Stimulated activated effector memory CD8-positive, alpha-beta T cell treated with anti-CD3 and anti-CD28 coated beads, Interleukin-12 subunit alpha, Interleukin-12 subunit beta, amount 100 ng/mL, for 72 hours (primary cell): ENCODE measurements at places on chromosomes 5 and 9.

DNA sequence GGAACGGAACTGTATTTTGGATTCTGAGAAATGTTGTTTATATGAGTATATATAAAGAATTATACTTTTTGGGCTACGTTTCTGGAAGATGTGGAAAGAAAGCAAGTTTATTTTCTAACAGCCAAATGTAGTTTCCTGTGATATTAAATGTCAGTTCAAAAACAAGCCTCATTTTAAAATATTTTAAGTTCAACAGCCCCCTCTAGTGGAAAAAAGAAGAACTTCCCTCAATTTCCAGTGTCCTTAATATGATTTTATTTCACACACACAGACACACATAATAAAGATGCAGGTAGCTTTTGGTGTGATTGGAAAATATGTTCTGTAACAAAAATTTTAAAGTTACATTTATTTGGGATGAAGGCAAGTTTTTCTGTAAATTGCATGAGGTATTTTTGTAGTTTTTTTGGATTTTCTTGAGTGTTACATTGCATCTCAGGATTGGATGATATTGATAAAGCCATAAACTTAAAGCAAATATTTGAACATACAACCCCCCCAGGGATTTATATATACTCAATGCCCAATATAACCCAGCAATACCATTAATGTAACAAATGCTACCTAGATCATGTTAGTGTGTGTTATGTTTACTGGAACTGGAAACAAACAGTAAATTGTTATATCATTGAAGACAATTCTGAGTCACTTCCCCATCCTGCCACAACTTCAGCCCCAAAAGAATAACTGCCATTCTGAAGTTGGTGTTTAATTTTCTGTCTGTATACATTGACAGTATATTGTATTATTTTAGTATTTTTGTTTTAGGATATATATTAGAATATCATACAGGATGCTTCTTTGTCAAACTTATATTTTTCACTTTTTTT, 54.0 kb downstream of the CCDC171 start:
- DNase-seq: no peak

- DNase-seq: no peak
Observed at GRCh38 chr5:100479079-100479688, 56.0 kb upstream of the FAM174A start.

GRCh38 chr9:105670315-105670714, 8.1 kb downstream of the TAL2 start:
- no peak for DNase-seq

- no peak for DNase-seq
Observed at GRCh38 chr5:14283139-14283538, 140.0 kb downstream of the TRIO start.

DNA sequence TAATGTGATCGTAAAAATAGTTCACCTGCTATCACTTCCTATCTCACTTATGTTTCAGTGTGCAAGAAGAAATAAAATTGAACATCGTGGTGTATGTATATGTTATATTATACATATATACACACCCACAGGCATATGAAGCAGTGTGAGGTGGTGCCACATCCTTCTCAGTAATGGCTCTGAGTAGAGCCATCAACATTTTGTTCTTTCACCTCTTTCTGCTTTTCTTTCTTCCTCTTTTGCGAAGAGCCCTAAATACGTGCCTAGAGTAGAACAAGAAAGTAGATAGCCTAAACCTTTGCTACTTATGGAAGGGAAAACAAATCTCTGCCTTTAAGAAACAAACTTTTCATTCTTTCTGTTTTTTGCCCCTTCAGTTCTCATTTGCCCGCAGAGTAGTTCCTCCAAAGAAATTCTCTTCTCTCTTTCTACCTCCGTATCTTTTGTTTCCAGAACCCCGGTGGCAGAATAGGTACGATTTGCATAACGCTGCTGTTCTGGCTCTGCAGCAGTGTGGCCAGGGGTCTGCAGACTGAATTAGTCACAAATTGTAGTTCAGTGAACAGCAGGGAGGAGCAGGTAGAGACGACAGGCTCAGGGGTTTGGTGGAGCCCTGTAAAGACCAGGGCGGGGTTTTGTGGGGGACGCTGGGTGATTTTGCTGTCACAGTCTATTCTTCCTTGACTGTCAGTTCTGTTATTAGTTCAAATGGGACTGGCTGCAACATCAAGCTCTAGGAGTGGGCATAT, 40.5 kb upstream of the PJA2 start:
- DNase-seq: no peak

DNA sequence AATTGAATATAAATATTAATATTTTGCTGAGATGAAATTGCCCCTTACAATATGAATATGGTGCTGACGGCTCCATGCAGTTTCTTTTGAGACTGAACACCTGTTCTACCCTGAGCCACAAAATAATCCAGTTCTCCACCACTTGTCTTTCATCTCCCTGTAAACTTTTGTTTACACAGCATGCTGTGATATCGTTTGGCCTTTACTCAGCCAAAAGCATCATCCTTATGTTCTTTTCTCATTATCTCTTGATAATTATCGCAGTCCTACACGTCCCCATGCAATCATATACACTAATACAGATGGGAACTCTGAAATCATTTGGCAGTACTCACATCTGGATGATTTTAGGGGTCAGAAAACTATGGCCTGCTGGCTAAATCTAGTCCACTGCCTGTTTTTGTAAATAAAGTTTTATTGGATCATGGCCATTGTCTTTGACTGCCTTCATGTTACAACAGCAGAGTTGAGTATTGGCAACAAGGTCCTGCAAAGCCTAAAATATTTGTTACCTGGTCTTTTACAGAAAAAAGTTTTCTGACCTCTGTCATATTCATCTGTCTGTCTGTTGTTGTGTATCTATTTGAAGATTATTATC, 53.3 kb downstream of the AOPEP start:
- no peak for DNase-seq

DNA sequence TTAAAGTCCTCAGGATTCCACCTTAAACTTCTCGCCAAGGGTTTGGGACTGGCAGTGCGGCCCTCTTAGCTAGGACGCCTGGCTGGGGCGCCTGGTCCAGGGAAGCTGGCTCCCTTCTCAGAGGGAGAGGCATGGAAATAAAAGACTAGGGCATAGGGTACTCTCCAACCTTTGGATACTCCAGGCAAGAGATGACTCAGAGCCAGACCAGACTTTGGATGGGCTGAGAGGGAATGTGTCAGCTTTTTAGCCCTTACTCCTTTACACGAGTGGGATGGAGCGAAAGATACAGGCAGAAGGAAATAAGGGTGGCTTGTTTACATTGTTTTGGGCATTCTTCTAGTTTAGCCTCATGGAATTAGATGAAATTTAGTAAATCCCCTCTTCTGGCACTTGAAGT, 48.2 kb downstream of the IL31RA start:
- DNase-seq: no peak

DNA sequence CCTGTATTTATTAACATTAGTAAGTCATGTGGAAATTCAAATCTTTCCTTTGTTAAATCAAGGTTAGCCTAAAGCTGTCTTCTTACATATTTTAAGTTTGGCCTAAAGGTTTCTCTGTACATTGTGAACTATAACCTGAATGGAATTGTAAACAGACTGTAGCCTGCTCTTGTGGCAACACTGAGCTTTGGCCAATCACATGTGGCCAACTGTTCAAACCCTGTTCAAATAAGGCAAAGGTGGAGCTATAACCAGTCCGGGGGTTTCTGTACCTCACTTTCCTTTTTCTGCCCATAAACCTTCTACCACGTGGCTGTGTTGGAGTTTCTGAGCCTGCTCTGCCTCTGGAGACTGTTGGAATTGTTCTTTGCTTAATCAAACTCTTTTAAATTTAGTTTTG, 3.3 kb upstream of the HAPLN1 start:
- no peak for DNase-seq

DNA sequence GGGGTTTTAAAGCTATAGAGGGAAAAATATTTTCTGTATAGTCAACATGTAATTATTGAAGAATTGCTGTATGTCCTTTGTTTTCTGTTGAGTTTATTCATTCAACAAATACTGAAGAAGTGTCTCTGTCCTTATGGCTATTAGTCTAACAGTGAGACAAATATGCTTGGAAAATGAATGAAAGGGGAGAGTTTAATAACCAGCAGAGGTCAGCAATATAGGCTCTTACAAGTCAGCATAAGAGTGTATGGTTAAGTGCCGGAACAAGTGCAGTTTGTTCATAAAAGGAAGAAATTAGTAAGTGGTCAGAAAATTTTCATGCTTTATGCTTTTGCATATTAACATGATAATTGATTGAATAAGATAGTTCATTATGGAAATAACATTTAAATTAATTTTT, 3.6 kb downstream of the SCAMP1 start:
- no peak for DNase-seq

- no peak for DNase-seq
Observed at GRCh38 chr9:761176-761792, 80.2 kb upstream of the DMRT1 start.

DNA sequence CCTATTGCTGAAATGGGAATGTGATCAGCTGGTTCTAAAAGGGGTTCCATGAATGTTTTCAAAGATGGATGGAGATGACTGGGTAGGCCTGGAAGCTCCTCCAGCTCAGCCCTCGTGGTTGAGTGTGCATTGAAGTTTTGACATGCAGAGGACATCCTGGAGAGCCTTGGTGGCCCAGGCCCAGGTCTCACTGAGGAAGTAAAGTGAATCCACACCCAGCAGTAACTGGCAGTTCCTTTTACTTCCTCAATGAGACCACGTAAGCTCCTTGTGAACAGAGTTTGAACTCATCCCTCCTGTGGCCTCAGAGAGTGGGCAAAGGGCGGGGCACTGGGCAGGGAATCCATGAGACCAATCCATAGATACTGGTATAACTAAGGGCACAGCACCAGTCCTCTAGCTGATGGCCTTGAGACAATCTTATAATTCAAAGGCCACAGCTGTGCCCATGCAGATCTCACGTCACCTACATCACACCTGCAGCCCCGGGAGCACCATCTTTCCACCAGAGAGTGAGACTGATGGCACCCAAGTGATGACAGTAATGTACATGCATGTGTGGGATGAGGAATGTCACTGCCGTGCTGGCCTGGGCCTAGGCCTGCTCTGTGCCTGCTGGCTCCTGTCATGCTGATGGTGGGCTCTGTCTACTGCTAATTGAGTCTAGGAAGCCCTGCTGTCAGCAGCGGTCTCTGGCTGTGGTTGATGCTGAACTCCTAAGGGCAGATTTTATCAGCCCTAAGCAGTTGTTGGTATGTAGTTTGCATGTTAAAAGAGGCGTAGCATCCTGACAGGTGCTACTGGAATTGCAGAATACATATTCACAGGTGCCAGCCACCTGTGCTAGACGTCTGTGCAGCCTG, 257.8 kb downstream of the FSTL4 start:
- no peak for DNase-seq

- no peak for DNase-seq
Observed at GRCh38 chr5:77957-78804, 13.8 kb upstream of the PLEKHG4B start.

GRCh38 chr9:83456226-83456625, 82.0 kb downstream of the FRMD3 start:
- no peak for DNase-seq

GRCh38 chr5:31664566-31664965, 25.6 kb downstream of the PDZD2 start:
- DNase-seq: no peak

DNA sequence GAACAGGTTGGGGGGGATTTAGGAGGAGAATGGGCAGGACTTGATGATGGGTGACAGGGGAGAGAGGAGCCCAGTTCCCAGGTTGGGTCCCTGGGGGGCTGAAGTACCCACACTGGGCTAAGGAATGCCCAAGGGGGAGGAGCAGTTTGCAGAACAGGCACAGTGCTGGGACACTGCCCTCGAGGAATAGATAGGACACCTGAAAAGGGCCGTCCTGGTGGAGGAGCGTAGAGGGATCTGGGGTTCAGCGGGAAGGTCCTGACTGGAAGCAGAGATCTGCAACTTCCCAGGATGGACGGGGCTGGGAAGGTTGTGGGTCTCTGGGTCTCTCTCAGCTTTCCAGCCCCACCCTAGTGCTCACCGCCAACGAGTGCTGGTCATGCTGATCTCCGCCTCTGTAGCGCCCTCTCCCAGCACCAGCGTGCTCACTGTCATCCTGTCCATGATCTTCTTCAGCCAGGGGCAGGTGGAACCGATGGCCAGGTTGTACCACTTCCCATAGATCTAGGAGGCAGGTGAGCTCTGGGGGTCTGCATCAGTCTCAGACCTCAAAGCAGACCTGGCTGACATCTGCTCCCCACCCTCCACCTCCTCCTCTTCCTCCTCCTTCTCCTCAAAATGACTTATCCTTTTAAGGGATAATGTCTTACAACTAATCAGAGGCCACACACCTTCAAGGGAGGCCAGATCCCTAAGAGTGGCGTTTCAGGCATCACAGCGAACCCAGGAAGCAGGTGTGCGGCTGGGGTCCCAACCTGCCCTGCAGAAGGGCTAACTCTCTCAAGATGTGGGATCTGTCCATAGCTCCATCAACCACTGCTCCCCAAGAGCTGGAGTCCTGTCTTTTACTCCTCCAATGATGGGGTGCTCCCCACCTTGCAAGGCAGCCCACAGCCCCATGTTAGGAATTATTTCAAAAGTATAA, 1.6 kb downstream of the AMBP start:
- DNase-seq: no peak

DNA sequence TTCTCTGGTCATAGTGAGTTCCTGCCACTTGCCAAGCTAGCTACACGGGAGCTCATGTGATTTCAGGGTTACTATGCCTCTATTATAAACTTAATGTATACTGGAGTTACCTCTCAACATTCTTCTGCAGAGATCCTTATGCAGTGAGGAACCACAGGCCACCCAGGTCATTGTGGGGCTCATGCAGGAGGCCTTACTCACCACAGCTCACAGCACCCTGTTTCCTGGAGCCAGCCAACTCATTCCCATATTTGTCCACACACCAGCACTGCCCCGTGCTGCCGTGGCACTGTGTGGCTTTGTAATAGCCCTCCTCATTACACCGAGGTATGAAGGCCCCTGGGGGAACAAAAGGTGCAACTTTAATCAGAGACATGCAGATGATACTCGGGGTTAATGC, 520.0 kb downstream of the SPOCK1 start:
- DNase-seq: no peak

GRCh38 chr9:138052635-138053320, 175.2 kb downstream of the CACNA1B start:
- no peak for DNase-seq

- no peak for DNase-seq
Observed at GRCh38 chr5:156367597-156367996, 40.6 kb downstream of the SGCD start.

GRCh38 chr5:173328844-173329490, 753 bp upstream of the STC2 start:
- no peak for DNase-seq

DNA sequence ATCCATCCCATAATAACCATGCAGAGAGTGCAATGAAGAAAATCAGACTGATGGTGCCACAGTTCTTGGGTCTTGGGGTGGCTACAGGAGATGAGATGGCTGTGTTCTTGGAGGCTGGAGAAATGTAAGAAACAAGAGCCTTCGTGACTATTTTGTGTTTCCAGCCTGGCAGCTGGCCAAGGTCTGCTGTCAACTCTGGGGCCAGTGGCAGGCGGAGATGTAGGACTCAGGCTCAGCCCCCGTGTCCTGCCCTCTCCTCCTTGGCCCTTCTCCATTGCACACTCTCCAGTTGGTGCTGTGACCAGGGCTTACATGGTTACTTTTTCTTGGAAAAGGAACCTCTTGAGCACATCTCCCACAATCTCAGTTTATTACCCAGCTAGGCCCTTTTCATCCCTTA, 235.4 kb downstream of the DMRT2 start:
- no peak for DNase-seq

GRCh38 chr5:154278908-154279307, 88.4 kb downstream of the GALNT10 start:
- DNase-seq: no peak

- DNase-seq: peak; percentile 74
Observed at GRCh38 chr5:43315263-43315662, 2.1 kb upstream of the HMGCS1 start.
